ENCODE measurements at places on chromosomes 7 and 10. TPM values are rescaled to one million over a fixed set of nuclear protein-coding genes. Genes with fewer than 3 reads are reported as not detected.

The PTPN12 gene
- 48.1 TPM for total RNA-seq

The ZNF804B gene
- not detected for total RNA-seq

GRCh38 chr10:108014145-108014901, 849.8 kb upstream of the SORCS1 start:
- H3K4me1 ChIP-seq, result no peaks in the 10 kb centered on the region
- DNase-seq, result no peak
- no peaks in the 10 kb centered on the region for H3K36me3 ChIP-seq
- no peak overlapping the region for H3K27ac ChIP-seq

GRCh38 chr7:106365252-106366005, 80.6 kb upstream of the NAMPT start:
- peaks cover 12% of the 10 kb centered on the region for H3K4me1 ChIP-seq
- H3K4me3 ChIP-seq, result no peak overlapping the region
- H3K27ac ChIP-seq, result peak overlapping the region; percentile 84
- H3K36me3 ChIP-seq, result no peaks in the 10 kb centered on the region
- H3K27me3 ChIP-seq, result no peaks in the 10 kb centered on the region

DNA sequence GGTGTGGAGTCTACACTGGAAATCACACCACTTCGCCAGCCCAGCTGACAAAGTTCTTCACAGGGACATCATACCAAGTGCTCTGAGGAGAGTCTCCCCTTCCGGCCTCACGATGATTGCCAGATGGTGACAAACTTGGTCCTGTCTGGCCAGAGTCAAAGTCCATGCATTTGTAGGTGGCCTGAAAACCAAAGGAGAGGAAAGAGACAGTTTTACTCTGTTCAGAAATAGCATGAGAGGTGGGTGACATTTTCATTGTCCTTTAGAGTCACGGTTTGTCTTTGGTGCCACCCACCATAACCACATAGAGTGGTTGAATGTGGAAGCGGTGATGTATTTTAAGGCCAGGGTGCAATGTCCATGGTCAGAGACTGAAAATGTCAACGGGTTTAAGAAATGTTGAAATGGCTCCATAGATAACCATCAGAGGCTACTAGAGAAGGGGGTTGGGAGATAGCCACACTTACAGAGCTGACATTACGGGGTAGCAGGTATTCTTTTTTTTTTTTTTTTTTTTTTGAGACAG, 33.0 kb downstream of the BTBD16 start:
- DNase-seq, result no peak
- H3K4me3 ChIP-seq, result no peak overlapping the region
- no peaks in the 10 kb centered on the region for H3K27me3 ChIP-seq
- H3K27ac ChIP-seq, result no peak overlapping the region

- DNase-seq, result no peak
- no peak overlapping the region for H3K27ac ChIP-seq
- H3K4me1 ChIP-seq, result no peaks in the 10 kb centered on the region
- no peaks in the 10 kb centered on the region for H3K27me3 ChIP-seq
- H3K36me3 ChIP-seq, result no peaks in the 10 kb centered on the region
- H3K4me3 ChIP-seq, result no peak overlapping the region
Measured at GRCh38 chr7:86243171-86243570, 400.5 kb upstream of the GRM3 start.

- no peaks in the 10 kb centered on the region for H3K4me1 ChIP-seq
- DNase-seq, result no peak
- no peak overlapping the region for H3K4me3 ChIP-seq
- H3K36me3 ChIP-seq, result no peaks in the 10 kb centered on the region
- H3K27me3 ChIP-seq, result no peaks in the 10 kb centered on the region
- no peak overlapping the region for H3K27ac ChIP-seq
Measured at GRCh38 chr10:108392286-108392685, 1227.8 kb upstream of the SORCS1 start.

DNA sequence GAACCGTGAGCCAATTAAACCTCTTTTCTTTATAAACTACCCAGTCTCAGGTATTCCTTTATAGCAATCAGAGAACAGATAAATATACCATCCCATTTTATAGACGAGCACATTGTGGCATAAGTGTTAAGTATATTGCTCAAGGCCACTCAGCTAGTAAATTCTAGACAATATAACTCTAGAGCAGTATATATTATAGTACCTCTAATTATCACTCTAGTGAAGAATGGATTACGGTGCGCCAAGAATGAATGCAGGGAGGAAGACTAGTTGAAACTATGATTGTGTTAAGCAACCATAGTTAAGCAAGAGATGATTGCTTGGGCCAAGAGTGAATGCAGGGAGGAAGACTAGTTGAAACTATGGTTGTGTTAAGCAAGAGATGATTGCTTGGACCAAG, 60.9 kb downstream of the BRAF start:
- H3K27ac ChIP-seq, result no peak overlapping the region
- H3K36me3 ChIP-seq, result no peaks in the 10 kb centered on the region
- H3K27me3 ChIP-seq, result no peaks in the 10 kb centered on the region
- no peak for DNase-seq
- H3K4me1 ChIP-seq, result no peaks in the 10 kb centered on the region

GRCh38 chr7:131413711-131414110, 86.0 kb downstream of the MKLN1 start:
- no peaks in the 10 kb centered on the region for H3K4me1 ChIP-seq
- H3K4me3 ChIP-seq, result no peak overlapping the region
- no peak for DNase-seq
- H3K27ac ChIP-seq, result no peak overlapping the region

All from heart right ventricle (tissue), 16 donors.